ENCODE measurements at places on chromosomes 7 and 10. TPM values are rescaled to one million over a fixed set of nuclear protein-coding genes. Genes with fewer than 3 reads are reported as not detected.

The NPFFR1 gene
- not detected for total RNA-seq

The TMEM225B gene
- 0.87 TPM for total RNA-seq

The CRHR2 gene
- not detected for total RNA-seq

The NEBL gene
- 28.7 TPM for total RNA-seq

The PDE6C gene
- total RNA-seq: not detected

The DDC gene
- total RNA-seq: not detected

Data from cardiac ventricle fibroblast (primary cell).